Stimulated activated CD4-positive, alpha-beta T cell treated with anti-CD3 and anti-CD28 coated beads, TNF-alpha, amount 100 ng/mL, for 48 hours (primary cell): ENCODE measurements at places on chromosomes 6 and 20.

- DNase-seq = no peak
These were observed 869.8 kb upstream of the EPHA7 start for GRCh38 chr6:94289131-94289530.

DNA sequence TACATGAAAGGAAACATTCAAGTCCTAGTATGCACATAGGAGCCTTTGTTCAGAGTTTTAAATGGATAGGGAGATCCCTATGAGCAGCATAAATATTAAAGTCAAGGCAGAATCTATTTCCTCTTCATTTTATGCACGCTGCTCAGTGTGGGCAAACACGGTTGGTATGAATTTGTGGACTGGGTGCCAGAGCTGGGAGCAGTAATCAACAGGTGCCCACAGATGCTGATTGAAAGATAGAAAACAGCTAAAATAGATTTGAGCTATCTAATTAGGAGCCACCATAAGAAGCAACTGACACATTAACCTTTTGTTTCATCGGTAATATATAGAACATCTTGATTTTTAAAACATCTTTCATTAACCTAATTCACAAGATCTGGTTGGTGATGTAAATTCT lies 175.5 kb downstream of the EYS start:
- DNase-seq = no peak

- DNase-seq = no peak
These were observed 7.0 kb downstream of the TRPC4AP start for GRCh38 chr20:35085477-35086225.

DNA sequence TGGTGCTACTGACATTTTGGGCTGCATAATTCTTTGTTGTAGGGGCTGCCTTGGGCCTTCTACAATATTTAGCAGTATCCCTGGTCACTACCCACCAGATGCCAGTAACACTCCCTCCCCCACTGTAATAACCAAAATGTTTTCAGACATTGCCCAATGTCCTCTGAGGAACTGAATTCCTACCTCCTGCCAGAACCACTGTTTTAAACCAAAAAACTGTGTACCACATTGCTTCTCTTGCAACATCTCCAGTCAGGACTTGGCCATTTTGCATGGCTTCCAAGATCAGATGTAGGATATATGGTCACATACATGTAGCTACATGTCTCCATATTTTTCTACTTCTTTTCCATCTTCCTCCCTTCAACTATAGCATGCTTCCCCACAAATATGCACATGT lies 97.4 kb upstream of the IFNGR1 start:
- DNase-seq = no peak

DNA sequence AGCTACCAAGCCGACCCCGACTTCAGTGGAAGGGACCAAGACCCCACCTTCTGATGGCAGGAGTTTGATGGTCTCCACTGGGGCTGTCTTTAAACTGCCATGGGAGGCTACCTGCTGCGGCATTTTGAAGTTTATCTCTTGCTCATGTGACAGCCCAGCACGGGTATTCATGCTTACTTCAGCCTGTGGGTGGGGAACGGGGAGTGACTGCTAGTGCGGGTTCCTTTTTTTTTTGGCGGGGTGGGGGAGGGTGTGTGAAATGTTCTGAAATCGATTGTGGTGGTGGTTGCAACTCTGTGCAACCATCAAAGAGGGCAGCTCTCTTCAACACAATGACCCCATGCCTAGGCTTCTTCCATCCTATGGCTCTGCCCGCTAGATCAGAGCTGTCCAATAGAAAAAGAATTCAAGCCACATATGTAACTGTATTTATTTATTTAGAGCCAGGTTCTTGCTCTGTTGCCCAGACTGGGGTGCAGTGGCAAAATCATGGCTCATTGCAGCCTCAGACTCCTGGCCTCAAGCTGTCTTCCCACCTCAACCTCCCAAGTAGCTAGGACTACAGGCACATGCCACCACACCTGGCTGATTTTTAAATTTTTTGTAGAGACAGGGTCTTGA lies 53.7 kb downstream of the PPP1R16B start:
- no peak for DNase-seq

DNA sequence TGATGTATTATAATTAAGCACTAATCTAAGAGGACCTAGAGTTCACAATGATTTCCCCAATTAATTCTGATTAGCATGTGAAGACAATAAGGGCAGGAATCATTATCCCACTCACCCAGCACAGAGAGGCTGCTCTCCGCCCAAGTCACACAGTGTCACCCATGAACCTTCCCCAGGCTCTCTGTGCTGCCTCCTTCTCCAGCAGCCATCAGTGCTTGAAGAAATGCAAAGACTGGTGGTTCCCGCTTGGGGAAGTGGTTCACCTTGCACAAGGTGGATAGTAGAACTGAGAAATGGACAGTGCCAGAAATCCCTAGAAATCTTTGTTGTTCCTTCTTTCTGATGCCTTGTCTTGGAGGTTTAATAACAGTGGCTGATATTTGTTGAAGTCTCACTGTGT lies 401.3 kb downstream of the QKI start:
- DNase-seq = no peak

GRCh38 chr20:63701329-63702035 lies 5.0 kb downstream of the TNFRSF6B start:
- DNase-seq = no peak

GRCh38 chr6:143614235-143614634 lies 63.5 kb upstream of the PHACTR2 start:
- DNase-seq = no peak

DNA sequence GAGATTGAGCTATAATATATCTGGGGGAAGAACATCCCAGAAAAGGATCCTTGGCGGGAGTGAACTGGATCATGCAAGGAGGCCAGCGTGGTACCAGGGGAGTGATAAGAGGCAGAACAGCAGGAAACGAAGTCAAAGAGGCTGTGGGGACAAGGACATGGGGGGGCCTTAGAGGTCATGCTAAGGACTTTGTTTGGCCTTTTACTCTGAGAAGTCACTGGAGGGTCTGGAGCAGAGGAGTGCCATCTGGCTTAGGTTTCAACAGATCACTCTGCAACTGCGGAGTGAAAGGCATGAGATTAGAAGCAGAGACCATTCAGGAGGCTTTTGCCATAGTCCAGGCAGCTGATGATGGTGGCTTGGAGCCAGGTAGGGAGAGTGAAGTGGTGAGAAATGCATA lies 24.3 kb downstream of the MRAP2 start:
- DNase-seq = no peak

- DNase-seq = no peak
These were observed 243.8 kb upstream of the PMEPA1 start for GRCh38 chr20:57953638-57954037.

- no peak for DNase-seq
These were observed 108.0 kb upstream of the PDE7B start for GRCh38 chr6:135743476-135743875.

DNA sequence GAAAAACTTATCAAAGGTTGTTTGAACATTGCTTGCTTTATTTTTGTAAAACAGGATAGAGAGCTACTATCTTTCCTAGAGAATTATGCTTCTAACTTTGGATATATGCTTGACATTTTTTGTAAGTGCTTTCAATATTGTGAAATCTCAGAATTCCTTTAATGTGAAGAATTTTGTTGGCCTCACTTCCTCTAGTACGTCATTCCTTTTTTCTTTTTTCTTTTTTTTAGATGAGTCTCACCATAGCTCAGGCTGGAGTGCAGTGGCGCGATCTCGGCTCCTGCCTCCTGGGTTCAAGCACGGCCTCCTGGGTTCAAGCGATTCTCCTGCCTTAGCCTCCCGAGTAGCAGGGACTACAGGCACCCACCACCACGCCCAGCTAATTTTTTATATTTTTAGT lies 668.1 kb downstream of the RFPL4B start:
- DNase-seq = no peak

- no peak for DNase-seq
These were observed 275.7 kb upstream of the TCF21 start for GRCh38 chr6:133613211-133613610.

- no peak for DNase-seq
These were observed 9.3 kb upstream of the ATG5 start for GRCh38 chr6:106334646-106335448.

- no peak for DNase-seq
These were observed 215.2 kb downstream of the NFATC2 start for GRCh38 chr20:51327251-51327841.

DNA sequence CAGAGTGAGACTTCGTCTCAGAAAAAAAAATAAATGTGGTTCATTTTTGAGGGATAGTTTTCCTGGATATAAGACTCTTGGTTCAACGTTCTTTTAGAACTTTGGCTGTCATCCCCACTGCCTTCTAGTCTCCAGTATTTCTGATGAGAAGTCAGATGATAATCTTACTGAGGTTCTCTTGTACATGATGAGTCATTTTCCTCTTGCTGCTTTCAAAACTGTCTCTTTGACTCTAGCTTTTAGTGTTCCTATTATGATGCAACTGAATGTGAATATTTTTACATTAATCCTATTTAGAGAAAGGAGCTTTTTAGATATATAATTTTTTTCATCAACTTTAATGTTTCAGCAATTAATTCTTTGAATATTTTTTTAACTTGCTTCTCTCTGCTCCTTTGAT lies 46.0 kb upstream of the OR14J1 start:
- no peak for DNase-seq

DNA sequence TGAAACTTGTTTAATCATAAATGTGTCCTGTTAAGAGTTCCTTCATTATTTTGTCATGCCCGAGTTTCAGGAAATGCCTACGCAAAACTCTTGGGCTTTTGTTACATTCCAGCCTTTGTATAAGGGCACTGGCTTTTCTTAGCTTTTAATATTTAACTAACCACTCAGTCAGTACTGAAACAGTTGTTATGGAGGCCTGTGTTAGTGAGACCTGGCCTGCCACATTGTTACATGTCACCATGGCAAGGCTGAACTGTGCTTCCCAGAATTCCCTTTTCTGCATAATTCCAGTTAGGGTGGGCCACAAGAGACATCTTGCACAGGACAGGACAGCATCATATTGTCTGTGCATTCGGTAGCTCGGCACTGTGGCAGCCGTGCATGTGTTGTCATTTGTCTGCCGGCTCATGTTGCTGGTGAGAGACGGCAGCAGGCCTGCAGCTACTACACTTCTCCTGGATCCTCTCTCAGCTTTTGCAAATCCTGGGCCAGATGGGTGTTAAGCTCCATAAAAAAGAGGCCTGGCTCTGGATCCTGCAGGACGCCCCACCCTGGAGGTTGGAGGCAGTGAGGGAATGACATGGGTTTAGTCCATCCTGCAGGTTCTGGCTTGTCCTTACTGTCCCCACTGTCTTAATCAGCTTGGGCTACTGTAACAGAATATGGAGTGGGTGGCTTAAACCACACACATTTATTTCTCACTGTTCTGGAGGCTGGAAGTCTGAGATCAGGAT lies 128.8 kb upstream of the DTNBP1 start:
- DNase-seq = no peak

GRCh38 chr20:1845163-1845523 lies 50.1 kb upstream of the SIRPA start:
- no peak for DNase-seq

GRCh38 chr6:159639721-159640120 lies 53.3 kb downstream of the SOD2 start:
- no peak for DNase-seq

DNA sequence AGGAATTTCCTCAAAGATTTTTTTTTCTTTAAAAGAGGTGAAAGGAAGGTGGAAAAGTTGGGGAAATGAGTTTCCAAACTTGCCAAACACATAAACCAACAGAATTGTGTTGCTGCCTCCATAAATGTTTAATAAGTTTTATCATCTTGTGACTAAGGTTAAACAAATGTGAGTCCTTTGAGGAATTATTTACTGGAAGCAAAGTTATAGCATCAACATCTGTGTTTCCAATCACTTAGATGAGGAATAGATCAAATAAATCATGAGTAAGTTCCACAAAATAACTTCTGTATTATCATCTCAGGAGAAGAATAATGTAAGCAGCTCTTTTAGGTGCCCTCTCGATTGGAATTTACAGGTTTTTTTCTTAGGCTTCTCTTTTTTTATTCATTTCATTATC lies 20.5 kb downstream of the TSHZ2 start:
- DNase-seq = no peak

GRCh38 chr20:44702776-44703175 lies 12.4 kb upstream of the CCN5 start:
- DNase-seq = no peak

- no peak for DNase-seq
These were observed 9.8 kb downstream of the CTSZ start for GRCh38 chr20:58997141-58997770.

DNA sequence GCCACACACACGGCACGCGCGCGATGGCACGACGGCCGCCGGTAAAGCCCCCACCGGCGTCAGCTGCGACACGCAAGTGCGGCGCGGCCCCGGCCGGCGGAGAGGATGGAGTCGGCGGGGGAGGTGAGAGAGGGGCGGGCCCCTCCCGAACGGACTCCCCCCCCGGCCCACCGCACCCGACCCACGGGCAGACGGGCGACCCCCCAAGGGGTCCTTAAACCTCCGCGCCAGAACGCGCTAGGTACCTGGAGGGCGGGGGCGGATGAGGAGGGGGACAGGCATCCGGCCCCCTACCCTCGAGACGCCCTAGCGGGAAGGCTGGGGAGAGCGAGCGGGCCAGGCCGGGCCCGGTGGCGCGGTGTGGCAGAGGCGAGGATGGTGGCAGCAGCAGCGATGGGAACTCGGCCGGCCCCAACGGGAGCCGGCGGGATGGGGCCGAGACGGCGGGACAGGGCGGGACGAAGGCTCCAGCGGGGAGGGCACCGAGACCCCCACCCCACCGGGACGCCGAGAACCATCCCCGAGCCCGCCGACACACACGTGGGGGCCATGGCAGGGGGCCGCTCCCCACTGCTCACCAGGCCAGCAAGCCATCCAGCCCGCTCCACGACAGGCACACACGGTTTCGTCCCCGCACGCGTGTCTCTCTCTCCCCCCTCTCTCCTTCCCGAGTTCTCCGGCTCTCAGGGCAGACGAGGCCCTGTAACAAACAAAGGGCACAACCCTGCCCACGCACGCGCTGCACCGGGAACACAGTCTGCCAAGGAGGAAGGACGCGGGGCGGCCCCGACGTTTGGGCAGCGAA lies 1515.4 kb upstream of the DEFB115 start:
- DNase-seq = no peak

- no peak for DNase-seq
These were observed 5.5 kb downstream of the KATNA1 start for GRCh38 chr6:149642829-149643580.

- DNase-seq = no peak
These were observed 9.2 kb downstream of the PEDS1 start for GRCh38 chr20:50144362-50144761.

DNA sequence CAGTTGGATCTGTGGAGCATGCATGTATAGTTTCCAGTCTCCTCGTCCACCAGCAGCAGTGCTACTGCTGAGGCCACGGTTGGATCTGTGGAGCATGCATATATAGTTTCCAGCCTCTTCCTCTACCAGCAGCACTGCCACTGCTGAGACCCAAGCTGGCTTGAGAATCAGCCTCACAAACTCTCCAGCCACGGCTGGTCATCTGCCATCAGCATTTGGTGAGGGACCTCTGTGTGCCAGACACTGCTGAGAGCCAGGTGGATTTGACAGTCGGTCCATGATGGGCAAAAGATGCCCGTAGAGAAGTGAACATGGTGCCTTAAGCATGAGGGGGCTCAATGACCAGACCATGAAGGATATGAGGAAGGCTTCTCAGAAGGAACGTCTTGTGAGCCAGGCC lies 46.4 kb downstream of the SLC9A8 start:
- DNase-seq = no peak

DNA sequence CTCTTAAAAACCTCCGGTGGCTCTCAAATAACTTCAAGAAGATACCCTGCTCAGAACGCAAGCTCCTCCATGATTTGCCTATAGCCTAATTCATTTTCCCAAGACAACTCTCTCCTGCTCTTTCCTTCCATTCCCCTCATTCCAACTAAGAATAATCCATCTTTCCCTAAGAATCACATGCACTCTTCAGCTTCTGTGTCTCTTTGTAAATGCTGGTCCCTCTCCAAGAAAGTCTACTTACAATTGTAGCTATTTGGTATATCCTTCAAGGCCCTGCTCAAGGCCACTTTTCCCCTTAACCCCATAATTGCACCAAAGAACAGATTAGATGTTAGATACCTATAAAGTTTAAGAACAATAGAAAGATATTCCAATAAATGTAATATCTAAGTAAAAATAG lies 7.4 kb upstream of the HEY2 start:
- no peak for DNase-seq
